ENCODE measurements at places on chromosomes 5 and 9. TPM values are rescaled to one million over a fixed set of nuclear protein-coding genes. Genes with fewer than 3 reads are reported as not detected.

Gene MAP3K1
- total RNA-seq = 2.3 TPM

Gene LCN9
- total RNA-seq = not detected

Gene ANKRD34B
- not detected for total RNA-seq

Gene UBE2QL1
- 0.15 TPM for total RNA-seq

Gene PTPRD
- total RNA-seq = 0.13 TPM

Gene CNTFR
- 0.20 TPM for total RNA-seq

Gene DDX4
- not detected for total RNA-seq

Gene TTC16
- not detected for total RNA-seq

Gene SPINK7
- total RNA-seq = not detected

Gene NEUROG1
- not detected for total RNA-seq

Gene SPATA31E1
- not detected for total RNA-seq

Gene CWC27
- 16.3 TPM for total RNA-seq

Gene FBXL7
- 1.6 TPM for total RNA-seq

Gene NMUR2
- 0.06 TPM for total RNA-seq

Gene EIF4E1B
- not detected for total RNA-seq

Gene FCHO2
- 13.9 TPM for total RNA-seq

Gene SPINK14
- total RNA-seq = not detected

Gene AGXT2
- total RNA-seq = not detected

Gene DBH
- total RNA-seq = not detected

Gene FABP6
- total RNA-seq = 0.97 TPM

Gene TMEM245
- 39.6 TPM for total RNA-seq

Gene ZNF608
- total RNA-seq = 0.40 TPM

Gene HTR4
- total RNA-seq = not detected

Gene CCDC107
- total RNA-seq = 24.2 TPM

Gene SLC22A4
- total RNA-seq = 4.1 TPM

Gene CCDC183
- total RNA-seq = 0.10 TPM

Gene BNC2
- 4.7 TPM for total RNA-seq

Gene SLC2A8
- total RNA-seq = 15.3 TPM

Gene ANXA2R
- total RNA-seq = 2.5 TPM

Gene RORB
- not detected for total RNA-seq

Gene SEPTIN8
- 16.5 TPM for total RNA-seq

Gene CDH9
- not detected for total RNA-seq

Gene MPDZ
- 12.0 TPM for total RNA-seq
